NCI-H1436 (cell line): ENCODE measurements at places on chromosomes 5 and 9.

GRCh38 chr9:113511047-113511521, 47.6 kb downstream of the RGS3 start:
- no peak for DNase-seq

DNA sequence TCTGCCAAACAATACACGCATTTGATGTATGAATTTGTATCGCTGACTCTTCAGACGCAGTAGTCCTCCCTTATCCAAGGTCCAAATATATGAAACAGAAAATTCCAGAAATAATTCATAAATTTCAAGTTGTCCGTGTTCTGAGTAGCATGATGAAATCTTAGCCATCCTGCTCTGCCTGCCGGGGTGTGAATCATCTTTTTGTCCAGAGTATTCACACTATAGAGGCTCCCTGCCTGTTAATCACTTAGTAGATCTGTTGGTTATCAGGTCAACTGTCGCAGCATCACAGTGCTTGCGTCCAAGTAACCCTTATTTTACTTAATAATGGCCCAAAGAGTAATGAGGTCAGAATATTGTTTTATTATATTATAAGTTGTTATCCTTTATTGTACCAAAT, 268.1 kb downstream of the DOCK8 start:
- no peak for DNase-seq

- DNase-seq: no peak
Observed at GRCh38 chr9:130143958-130144366, 28.2 kb upstream of the NCS1 start.

DNA sequence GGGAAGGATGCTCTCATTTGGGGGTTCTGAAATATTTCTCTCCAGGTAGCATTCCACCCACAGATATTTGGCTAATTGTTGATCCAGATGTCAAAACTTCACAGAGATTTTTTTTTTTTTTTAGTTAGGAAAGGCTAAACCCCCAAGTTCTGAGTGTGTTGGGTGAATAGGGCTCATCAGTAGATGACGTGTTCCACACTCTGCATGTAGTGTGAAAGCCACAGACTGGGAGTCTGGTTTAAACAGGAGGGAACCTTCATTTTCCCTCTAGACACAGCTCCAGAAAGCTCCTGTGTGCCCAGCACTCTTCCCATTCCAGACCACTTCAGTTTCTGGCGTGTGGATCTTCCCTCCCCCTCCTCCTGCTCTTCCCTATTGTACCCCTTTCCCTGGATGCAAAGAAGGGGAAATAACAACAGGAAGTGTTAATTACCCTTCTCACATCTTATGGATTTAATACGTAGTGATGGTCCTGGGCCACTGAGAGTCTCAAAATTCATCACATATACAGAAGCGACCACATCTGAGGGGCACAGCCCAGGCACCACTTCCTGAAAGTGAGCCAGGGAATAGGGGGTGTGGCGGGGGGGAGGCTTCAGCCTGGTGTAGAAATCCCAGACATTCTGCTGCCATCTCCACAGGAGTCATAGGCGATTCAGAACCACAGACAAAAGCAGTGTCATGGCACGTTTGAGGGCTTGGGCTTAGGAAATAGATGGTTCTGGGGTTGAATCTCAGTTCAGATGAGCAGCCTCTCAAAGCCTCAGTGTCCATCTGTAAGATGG, 65.1 kb downstream of the DAP start:
- DNase-seq: no peak

DNA sequence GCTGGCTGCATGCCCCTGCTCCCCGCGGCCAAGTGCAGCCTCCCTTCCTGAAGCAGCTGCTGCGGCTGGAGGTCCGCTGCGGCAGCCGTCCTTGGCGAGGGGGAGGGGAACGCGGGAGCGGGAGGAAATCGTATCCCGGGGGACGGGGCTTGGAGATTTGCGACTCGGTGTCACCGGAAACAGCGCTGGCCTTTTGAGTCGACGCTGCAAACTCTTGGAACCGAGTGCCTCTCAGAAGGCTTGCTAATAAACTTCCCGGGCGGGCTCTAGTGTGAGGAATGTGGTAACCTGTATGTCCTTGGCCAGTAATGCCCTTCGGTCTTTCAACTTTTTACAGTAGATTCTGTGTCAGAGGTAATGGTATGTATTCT, 82.7 kb downstream of the PTPDC1 start:
- peak; percentile 89 for DNase-seq

DNA sequence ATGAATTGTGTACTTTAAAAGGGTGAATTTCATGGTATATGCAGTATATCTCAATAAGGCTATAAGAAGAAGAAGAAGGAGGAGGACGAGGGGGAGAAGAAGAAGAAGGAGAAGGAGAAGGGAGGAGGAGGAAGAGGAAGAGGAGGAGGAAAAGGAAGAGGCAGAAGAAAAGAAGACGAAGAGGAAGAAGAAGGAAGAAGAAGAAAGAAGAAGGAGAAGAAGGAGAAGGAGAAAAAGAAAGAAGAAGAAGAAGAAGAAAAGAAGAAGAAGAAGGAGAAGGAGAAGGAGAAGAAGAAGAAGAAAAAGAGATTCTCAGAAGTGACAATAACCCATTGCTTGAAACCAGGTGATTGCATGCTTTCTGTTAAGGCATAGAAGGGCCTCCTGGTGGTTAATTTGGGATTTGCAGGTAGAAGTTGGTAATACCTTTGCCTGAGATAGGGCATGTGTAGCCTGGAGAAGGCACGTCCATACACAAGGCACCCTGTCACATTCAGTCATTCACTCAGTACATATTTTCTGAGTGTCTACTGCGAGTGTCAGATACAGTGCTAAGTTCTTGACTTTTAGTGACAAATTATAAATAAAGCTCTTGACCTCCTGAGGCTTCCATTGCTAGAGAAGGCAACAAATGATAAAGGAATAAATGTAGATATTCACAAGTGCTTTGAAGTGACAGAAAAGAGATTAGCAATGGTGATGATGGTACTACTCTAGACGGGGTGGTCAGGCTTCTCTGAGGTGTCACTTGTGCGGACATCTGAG, 231.3 kb downstream of the NPR3 start:
- no peak for DNase-seq

GRCh38 chr5:35487233-35488025, 130.2 kb upstream of the SPEF2 start:
- DNase-seq: no peak

- no peak for DNase-seq
Observed at GRCh38 chr9:77013206-77013931, 6.1 kb upstream of the FOXB2 start.

DNA sequence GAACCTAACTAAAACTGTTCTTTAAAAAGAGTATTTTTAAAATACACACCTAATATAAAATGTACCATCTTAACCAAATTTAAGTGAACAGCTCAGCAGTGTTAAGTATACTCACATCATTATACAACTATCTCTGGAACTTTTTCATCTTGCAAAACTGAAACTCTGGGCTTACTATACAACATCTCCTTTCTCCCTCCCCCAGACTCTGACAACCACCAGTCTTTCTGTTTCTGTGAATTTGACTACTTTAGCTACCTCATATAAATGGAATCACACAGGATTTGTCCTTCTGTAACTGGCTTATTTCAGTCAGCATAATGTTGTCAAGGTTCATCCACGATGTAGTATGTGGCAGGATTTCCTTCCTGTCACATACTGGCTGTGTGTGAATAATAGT, 93.5 kb downstream of the FOXD1 start:
- no peak for DNase-seq

- no peak for DNase-seq
Observed at GRCh38 chr9:9389904-9390303, 1222.9 kb downstream of the PTPRD start.

GRCh38 chr5:142433526-142434321, 108.9 kb upstream of the SPRY4 start:
- no peak for DNase-seq

GRCh38 chr5:135827965-135828781, 6.3 kb upstream of the SLC25A48 start:
- no peak for DNase-seq

- no peak for DNase-seq
Observed at GRCh38 chr9:4661165-4661564, 929 bp upstream of the PLPP6 start.

DNA sequence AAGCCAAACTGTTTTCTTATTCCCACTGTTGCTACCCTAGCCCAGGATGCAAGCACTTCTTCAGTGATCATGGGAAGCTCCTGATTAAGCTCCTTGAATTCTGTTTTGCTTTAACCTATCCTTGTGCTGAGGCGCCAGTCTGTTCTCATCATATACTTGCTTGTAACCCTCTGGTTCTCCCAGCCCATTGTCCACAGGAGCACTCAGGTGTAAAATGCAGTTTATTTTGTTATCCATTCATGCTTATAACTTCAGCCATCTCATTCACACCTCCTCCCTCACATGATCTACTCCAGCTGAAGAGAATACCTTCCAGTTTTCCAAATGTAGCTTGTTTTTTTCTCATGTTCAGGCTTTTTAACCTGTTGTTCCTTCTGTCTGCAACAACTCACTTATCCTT, 402.1 kb upstream of the BRINP1 start:
- DNase-seq: no peak

GRCh38 chr9:69093471-69094103, 58.0 kb downstream of the FXN start:
- DNase-seq: no peak
